ENCODE measurements at places on chromosomes 2 and 18.

DNA sequence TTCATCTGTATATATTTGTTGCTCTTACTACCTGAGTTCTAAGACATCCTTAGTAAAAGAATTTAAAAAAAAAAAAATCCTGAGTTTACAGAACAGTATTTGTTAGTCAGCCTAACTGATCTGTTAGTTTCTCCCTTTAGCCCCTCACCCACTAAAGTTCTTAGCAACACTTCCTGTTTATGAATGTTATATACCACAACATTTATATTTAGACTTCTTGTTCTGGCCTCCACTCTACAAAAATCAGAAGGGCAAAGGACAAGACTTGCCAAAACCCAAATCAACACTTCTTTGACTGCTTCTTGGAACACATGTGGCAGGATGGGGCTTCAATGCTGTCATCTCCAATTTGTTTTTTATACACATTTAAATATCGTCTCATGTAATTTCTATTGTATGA lies 71.1 kb downstream of the MGAT5 start:
- no peak for DNase-seq

GRCh38 chr2:74618410-74619083 lies 29.6 kb downstream of the M1AP start:
- DNase-seq: no peak

- DNase-seq: no peak
Observed at GRCh38 chr2:19439081-19439480, 80.7 kb upstream of the OSR1 start.

- no peak for DNase-seq
Observed at GRCh38 chr2:3094999-3095958, 282.3 kb downstream of the EIPR1 start.

DNA sequence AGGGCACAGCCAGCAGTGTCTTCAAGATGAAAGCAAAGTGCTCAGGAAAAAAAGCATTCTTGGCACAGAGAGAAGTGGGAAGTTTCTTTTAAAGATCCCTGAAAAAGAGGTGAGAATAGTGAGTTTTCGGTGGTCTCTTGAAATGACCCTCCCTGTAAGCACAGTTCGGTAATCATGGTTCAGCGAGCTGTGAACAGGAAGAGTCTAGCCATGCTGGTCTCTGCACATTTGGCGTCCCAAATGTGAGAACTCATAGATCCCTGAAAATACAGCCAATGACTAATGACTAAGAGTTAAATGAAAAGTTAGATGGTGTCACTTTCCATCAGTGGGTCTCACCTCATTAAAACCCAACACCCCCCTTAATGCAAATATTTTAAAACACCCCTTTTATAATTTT lies 3.4 kb downstream of the IL1R1 start:
- no peak for DNase-seq

GRCh38 chr2:77046339-77046738 lies 475.8 kb downstream of the LRRTM4 start:
- no peak for DNase-seq
